ENCODE measurements at places on chromosomes 1 and 21. TPM values are rescaled to one million over a fixed set of nuclear protein-coding genes. Genes with fewer than 3 reads are reported as not detected.

GRCh38 chr1:165436994-165437393 is 7.9 kb downstream of the RXRG start:
- H3K4me3 ChIP-seq: no peak overlapping the region
- H3K27me3 ChIP-seq: peaks cover 16% of the 10 kb centered on the region
- H3K4me1 ChIP-seq: no peaks in the 10 kb centered on the region
- H3K27ac ChIP-seq: no peak overlapping the region
- DNase-seq: no peak

- peaks cover 13% of the 10 kb centered on the region for H3K27me3 ChIP-seq
- H3K4me1 ChIP-seq: no peaks in the 10 kb centered on the region
- H3K27ac ChIP-seq: no peak overlapping the region
- no peak overlapping the region for H3K4me3 ChIP-seq
- H3K36me3 ChIP-seq: no peaks in the 10 kb centered on the region
- peak; percentile 63 for DNase-seq
Observed at GRCh38 chr1:209601809-209602657, 18.5 kb downstream of the CAMK1G start.

GRCh38 chr1:48644190-48644900 is 132.3 kb downstream of the BEND5 start:
- H3K27me3 ChIP-seq: peaks cover 10% of the 10 kb centered on the region
- no peak overlapping the region for H3K4me3 ChIP-seq
- no peak for DNase-seq
- no peaks in the 10 kb centered on the region for H3K4me1 ChIP-seq
- no peak overlapping the region for H3K27ac ChIP-seq

DNA sequence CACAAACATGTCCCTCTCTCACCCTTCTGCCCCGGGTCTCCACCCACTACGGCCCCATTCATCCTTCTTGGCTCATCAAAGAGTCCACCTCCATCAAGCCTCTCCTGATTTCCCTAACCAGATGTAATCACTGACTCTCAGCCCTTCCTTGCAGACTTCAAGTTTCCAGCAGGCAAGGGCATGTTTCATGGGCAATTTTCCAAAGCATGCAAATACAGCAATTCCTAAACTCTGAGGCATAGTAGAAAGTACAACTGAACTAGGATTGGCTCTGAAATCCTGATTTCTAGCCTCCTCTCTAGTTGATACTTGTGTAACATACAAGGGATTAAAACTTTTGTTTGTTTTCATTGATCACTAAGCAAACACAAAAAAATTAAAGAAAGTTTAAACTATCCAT is 109.1 kb upstream of the GADD45A start:
- DNase-seq: no peak
- H3K4me3 ChIP-seq: no peak overlapping the region
- no peaks in the 10 kb centered on the region for H3K27me3 ChIP-seq
- H3K36me3 ChIP-seq: no peaks in the 10 kb centered on the region
- no peaks in the 10 kb centered on the region for H3K4me1 ChIP-seq

- H3K36me3 ChIP-seq: no peaks in the 10 kb centered on the region
- H3K27ac ChIP-seq: no peak overlapping the region
- no peak for DNase-seq
- peaks cover 21% of the 10 kb centered on the region for H3K4me1 ChIP-seq
- no peaks in the 10 kb centered on the region for H3K27me3 ChIP-seq
Observed at GRCh38 chr1:61253059-61253735, 170.8 kb downstream of the NFIA start.

DNA sequence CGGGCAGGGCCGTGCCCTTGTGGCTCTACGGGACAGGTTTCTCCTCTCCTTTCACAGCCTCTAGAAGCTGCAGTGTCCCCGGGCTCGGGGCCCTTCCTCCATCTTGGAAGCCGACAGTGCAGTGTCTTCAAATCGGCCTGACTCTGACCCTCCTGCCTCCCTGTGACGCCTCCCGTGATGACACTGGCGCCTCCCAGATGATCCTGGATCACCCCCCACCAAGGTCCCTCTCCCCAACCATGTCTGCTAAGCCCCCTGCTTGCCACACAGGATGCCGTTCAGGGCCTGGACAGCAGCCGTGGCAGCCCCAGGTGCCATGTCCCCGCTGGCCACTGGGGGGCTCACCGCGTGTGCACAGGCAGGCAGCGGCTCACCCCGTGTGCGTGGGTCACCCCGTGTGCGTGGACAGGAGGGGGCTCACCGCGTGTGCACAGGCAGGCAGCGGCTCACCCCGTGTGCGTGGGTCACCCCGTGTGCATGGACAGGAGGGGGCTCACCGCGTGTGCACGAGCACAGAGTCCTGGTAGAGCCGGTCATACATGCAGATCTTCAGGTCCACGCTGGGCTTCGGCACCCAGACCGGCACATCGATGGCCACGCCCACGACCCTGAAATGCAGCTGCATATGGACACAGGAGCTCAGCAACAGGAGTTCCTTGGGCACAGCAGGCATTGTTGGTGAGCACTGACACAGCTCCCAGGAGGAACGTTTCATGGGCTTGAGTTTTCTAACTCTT is 24.9 kb upstream of the TMEM52 start:
- H3K27me3 ChIP-seq: no peaks in the 10 kb centered on the region
- no peaks in the 10 kb centered on the region for H3K36me3 ChIP-seq
- H3K27ac ChIP-seq: no peak overlapping the region
- no peak overlapping the region for H3K4me3 ChIP-seq

CFAP45 gene
- total RNA-seq: 1.3 TPM

KRTAP21-2 gene
- not detected for total RNA-seq

GRCh38 chr1:156775799-156776198 is 8.5 kb downstream of the PRCC start:
- no peaks in the 10 kb centered on the region for H3K27me3 ChIP-seq
- peak overlapping the region; percentile 60 for H3K27ac ChIP-seq
- H3K4me3 ChIP-seq: no peak overlapping the region
- DNase-seq: no peak

USH2A gene
- not detected for total RNA-seq

GRCh38 chr1:240030236-240030635 is 61.4 kb upstream of the FMN2 start:
- no peaks in the 10 kb centered on the region for H3K36me3 ChIP-seq
- no peaks in the 10 kb centered on the region for H3K4me1 ChIP-seq
- no peak for DNase-seq
- H3K27ac ChIP-seq: no peak overlapping the region
- H3K27me3 ChIP-seq: no peaks in the 10 kb centered on the region
- H3K4me3 ChIP-seq: no peak overlapping the region

GRCh38 chr1:101027194-101027772 is 1.7 kb upstream of the DPH5 start:
- H3K27ac ChIP-seq: peak overlapping the region; percentile 58
- no peak for DNase-seq
- peaks cover 72% of the 10 kb centered on the region for H3K36me3 ChIP-seq
- peaks cover 59% of the 10 kb centered on the region for H3K4me1 ChIP-seq
- H3K27me3 ChIP-seq: no peaks in the 10 kb centered on the region
- H3K4me3 ChIP-seq: peak overlapping the region; percentile 99

SAMSN1 gene
- 66.7 TPM for total RNA-seq

GRCh38 chr1:243730487-243731150 is 119.4 kb downstream of the AKT3 start:
- DNase-seq: no peak
- H3K4me3 ChIP-seq: no peak overlapping the region
- no peaks in the 10 kb centered on the region for H3K27me3 ChIP-seq
- H3K36me3 ChIP-seq: peaks cover 12% of the 10 kb centered on the region
- peaks cover 30% of the 10 kb centered on the region for H3K4me1 ChIP-seq
- no peak overlapping the region for H3K27ac ChIP-seq

GRCh38 chr1:220873868-220874655 is 5.2 kb upstream of the HLX start:
- H3K4me1 ChIP-seq: peaks cover 19% of the 10 kb centered on the region
- H3K36me3 ChIP-seq: no peaks in the 10 kb centered on the region
- H3K27ac ChIP-seq: no peak overlapping the region
- H3K27me3 ChIP-seq: peaks cover 60% of the 10 kb centered on the region
- H3K4me3 ChIP-seq: no peak overlapping the region

GRCh38 chr1:22828484-22829308 is 118.1 kb downstream of the EPHB2 start:
- H3K4me1 ChIP-seq: no peaks in the 10 kb centered on the region
- H3K27ac ChIP-seq: no peak overlapping the region
- no peaks in the 10 kb centered on the region for H3K36me3 ChIP-seq
- H3K27me3 ChIP-seq: no peaks in the 10 kb centered on the region
- H3K4me3 ChIP-seq: no peak overlapping the region

BCAR3 gene
- 0.70 TPM for total RNA-seq

HSPA6 gene
- 0.36 TPM for total RNA-seq

TBX15 gene
- not detected for total RNA-seq

ZBTB48 gene
- total RNA-seq: 32.1 TPM

DNA sequence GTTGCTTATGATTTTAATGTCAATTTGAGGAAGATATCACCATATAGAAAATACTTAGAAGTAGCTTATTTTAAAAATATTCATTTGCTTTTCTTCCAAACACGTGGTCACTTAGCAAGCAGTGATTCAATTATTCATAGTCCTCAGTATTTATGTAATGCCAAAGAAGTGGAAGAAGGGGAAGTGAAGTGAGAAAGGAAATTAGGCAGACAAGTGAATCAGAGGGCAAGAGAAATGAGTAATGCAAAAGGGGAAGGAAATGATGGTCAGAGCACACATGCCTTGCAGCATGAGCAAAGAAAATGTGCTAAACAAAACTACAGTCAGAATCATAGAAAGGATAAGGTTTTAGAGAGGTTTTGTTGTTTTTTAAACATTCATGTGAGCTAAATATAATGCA is 31.8 kb downstream of the SDCCAG8 start:
- DNase-seq: peak; percentile 7
- H3K27me3 ChIP-seq: no peaks in the 10 kb centered on the region
- H3K36me3 ChIP-seq: peaks cover 55% of the 10 kb centered on the region
- H3K27ac ChIP-seq: peak overlapping the region; percentile 88

DNA sequence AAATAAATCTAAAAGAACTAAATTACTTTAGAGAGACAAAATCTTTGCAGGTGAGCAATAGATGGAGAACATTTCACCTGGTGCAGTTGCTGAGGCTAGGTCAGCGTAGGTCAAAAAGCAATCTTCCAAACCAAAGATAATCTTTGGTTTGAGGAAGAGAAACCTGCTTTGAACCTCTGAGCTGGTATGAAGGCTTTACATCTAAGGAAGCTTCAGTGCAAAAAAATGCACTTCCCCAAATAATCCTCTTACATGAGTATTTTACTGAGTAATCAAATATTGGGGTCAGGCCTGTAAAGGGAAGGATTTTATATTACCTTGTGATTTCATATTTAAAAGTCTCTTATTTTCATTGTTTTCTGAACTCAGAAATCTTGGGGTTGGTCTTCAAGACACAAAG is 223.6 kb downstream of the SRGAP2C start:
- no peaks in the 10 kb centered on the region for H3K36me3 ChIP-seq
- DNase-seq: no peak
- no peak overlapping the region for H3K27ac ChIP-seq
- H3K4me1 ChIP-seq: no peaks in the 10 kb centered on the region
- H3K4me3 ChIP-seq: no peak overlapping the region

DNA sequence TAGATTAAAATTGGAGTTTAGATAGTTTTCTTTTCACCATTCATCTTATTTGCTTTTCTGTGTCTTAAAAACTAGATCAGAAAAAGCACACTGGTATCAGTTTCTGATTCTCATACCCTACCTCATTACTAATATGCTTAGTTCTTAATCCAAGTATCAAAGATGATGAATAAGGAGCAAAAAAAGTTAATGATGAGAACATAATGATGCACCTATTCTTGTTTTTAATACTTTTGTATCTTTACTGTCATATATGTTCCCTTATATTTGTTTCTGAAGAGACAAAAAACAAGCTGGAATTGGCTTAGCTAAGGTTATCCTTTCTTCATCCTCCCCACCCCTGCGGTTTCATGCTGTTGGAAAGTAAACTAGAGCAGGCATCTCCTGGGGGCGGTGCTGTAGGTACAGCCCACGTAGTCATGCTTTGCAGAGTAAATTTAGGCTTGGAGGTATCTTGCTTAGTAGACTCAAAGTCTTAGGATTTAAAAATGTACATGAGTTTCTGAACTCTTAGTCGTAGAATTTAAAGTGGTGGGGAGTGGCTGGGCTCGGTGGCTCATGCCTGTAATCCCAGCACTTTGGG is 16.4 kb downstream of the CNIH4 start:
- H3K4me3 ChIP-seq: no peak overlapping the region
- peaks cover 81% of the 10 kb centered on the region for H3K36me3 ChIP-seq
- no peaks in the 10 kb centered on the region for H3K27me3 ChIP-seq
- DNase-seq: no peak

CD5L gene
- total RNA-seq: not detected

DNA sequence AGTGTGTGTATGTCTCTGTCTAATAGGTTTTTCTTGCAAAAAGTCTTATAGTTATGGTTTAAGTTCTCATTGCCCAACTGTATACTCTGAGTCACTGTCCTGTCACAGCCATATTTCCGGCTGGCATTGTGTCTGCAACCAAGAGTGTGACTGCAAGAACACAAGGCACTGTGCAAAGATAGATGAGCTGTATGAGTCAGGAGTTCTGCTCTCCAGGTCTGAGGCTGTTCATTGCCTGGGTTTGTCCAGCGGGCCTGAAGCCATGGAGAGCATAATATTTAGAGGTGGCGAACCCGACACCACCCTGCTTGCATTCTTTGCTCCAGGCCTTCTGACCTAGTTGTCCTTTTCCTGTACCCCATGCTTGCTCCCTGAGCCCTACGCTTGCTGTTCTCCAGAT is 50.9 kb upstream of the CNIH3 start:
- no peaks in the 10 kb centered on the region for H3K4me1 ChIP-seq
- no peak for DNase-seq
- H3K36me3 ChIP-seq: no peaks in the 10 kb centered on the region
- no peak overlapping the region for H3K4me3 ChIP-seq

AMPD1 gene
- not detected for total RNA-seq

Measured in activated CD8-positive, alpha-beta T cell treated with anti-CD3 and anti-CD28 coated beads for 36 hours (primary cell).